ENCODE measurements at places on chromosomes 6 and 20.

GRCh38 chr6:36198986-36199385 is 2.4 kb downstream of the BRPF3 start:
- no peak for DNase-seq

- DNase-seq = no peak
These were observed 117.2 kb upstream of the CD93 start for GRCh38 chr20:23203310-23203709.

GRCh38 chr6:11802886-11803590 is 24.4 kb upstream of the ADTRP start:
- no peak for DNase-seq

DNA sequence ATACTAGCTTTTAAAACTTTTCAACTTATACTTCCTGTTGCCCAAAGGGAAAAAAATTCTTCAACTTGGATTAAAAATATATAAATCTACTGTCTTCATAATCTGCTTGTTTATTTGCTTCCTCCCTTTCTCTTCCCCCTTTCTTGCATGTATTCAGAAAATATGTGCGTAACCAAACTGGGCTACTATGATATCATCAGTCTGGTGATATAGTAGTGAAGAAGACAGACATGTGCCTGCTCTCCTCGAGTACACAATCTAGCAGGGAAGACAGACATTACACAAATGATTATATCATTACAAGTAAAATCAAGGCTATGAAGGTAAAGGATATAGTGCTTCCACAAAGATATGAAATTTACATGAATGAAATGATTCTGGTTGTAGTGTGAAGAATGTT is 31.0 kb downstream of the IBTK start:
- DNase-seq = no peak

GRCh38 chr20:3753501-3754275 is 13.9 kb downstream of the ADISSP start:
- DNase-seq = no peak

DNA sequence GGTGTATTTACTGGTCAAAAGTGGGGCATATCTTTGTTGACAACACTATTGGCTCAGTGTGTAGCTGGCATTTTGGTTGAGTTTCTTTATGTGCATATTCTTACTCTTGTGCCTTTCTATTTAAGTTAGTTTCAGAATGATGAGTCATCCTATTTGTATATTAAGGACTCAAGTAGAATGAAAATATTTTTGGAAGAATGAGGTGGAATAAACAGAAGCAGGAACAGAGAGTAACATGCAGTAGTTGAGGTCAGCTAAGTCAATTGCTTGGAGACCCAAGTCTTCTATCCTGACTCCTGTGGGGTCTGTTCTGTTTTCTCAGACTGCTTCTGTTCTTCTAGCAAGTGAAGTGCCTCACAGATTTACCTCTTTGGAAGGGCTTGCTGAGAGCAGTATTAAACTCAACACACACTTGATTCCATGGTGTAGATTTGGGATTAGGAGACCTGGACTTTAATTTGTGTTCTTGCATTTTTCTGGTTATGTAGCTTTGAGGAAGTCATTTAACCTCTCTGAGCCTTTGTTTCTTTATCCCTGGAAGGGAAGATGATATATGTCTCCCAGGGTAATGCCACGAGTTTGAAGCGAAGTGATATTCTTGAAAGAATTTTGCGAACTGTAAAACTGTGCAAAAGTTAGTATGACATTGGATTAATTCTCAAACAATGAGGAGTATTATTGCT is 324.3 kb downstream of the QKI start:
- no peak for DNase-seq

DNA sequence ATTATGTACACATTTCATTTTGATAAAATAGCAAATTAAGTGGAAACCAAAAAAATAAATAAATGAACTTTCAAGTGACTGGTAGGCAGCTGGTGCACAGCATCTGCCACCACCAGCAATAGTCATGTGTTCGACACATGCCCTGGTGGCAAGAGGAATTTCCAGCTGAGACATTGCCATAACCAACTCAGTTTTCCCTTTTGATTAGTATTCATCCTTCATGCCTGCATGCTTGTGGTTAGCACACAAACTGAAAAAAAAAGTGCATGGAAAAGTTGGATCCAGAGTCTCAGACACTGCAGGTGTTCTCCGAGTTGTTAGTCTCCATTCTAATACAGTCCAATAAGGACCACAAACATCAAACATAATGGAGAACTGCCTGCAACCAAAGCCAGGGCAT is 156.0 kb upstream of the SOX4 start:
- DNase-seq = no peak

GRCh38 chr6:15413466-15414234 is 167.8 kb downstream of the JARID2 start:
- no peak for DNase-seq

- no peak for DNase-seq
These were observed 88.5 kb downstream of the RPS12 start for GRCh38 chr6:132902901-132903300.

DNA sequence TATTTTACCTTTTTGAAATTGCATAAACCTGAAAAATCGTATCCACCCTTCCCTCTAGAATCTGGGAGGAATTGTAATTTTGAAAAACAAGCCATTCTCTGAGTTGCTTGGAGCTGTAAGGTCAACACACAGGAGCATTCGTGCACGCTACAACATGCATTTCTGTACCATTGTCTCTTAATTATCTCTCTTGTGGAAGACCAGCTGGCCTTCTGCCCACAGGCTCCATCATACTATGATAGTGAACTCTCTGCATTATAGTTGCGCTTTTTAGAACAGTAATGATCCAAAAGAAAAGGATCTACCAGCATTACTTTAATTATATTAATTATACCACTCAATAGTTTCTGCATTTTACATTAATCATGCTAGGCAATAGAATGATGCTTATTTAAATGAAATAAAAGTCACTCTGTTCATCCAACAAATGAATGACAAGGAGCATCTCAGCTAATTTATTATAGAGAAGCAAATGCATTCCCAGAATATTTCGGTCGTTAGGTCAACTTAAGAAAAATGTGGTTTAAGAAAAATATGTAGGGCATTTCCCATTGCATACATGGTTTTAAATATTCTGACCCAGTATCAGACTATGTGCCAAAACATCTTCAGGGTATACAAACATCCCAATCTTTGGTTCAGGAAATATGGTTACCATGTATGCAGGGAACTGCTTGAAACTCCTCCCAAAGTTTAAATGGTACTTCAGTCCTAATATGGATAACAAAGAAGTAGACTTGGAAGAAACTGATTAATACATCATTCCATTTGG is 263.5 kb downstream of the TFAP2A start:
- no peak for DNase-seq

DNA sequence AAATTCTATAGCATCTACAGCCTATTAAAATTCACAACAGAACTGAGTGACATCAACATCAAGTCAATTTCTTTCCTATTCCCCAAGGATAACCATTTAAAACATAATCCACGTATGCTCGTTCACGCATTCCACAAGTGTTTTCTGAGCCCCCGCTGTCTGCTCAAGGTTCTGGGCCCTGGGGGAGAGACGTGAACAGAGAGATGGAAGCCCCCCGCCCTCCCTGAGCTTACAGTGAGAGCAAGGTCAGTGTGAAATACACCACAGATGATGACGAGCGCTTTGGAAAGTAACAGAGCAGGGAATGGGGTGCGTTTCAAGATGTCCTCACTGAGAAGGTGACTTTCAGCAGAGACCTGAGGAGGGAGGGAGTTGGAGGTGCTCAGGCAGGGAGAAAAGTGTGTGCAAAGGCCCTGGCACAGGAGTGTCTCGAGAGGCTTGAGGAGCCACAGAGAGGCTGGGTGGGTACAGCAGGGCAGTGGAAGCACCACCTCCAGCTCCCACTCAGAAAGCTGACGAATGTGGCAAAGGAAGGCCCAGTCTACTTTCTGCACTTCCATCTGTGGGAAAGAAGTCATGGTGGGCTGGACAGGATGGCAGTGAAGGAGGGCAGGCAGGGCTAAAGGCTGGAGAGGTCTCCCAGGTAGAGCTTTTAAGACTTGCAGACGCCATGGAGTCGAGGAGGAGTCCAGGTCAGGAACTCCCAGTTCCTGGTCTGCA is 88.3 kb downstream of the DLL1 start:
- no peak for DNase-seq
